ENCODE measurements at places on chromosomes 2 and 18.

DNA sequence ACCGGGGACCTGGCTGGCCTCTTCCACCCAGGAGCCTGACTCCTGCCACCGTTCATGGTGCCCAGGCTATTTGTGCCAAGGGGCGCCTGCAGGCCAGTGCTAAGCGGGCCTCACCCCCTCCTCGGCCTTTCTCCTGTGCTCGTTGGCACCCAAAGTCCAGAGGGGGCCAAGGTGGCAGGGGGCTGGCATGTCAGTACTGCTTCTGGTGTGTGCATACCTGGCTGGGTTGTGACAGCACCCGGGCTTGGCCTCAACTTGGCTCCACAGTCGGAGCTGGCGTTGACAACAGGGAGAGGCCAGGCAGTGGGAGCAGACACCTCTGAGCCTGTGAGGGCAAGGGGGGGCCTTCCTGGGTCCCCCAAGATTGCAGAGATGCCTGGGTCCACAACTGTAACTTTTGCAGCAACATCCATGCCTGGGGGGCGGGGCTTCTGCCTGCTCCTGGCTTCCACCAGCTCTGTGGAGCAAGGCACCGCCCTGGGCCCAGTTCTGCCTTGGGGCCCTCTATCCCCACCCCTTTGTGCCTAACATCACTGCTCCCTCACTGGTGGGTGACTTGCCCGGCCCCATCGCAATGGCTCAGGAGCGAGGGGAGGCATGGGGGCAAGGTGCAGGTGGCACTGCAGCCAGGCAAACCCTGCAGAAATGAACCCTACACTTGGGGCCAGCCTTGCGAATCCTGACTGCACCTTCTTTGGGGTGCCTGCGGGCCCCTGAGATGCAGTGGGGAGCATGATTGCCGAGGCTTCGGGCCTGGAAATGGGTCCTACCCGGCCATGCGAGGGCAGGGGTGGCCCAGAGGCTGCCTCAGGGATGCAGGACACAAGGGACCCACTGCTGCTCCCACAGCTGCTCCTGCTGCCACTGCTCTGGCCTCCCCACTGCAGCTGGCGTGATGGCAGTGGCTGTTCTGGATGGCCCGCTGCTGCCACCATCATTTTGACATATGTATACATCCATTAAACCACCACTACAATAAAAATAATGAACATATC is 35.9 kb downstream of the PTPN4 start:
- DNase-seq: no peak

DNA sequence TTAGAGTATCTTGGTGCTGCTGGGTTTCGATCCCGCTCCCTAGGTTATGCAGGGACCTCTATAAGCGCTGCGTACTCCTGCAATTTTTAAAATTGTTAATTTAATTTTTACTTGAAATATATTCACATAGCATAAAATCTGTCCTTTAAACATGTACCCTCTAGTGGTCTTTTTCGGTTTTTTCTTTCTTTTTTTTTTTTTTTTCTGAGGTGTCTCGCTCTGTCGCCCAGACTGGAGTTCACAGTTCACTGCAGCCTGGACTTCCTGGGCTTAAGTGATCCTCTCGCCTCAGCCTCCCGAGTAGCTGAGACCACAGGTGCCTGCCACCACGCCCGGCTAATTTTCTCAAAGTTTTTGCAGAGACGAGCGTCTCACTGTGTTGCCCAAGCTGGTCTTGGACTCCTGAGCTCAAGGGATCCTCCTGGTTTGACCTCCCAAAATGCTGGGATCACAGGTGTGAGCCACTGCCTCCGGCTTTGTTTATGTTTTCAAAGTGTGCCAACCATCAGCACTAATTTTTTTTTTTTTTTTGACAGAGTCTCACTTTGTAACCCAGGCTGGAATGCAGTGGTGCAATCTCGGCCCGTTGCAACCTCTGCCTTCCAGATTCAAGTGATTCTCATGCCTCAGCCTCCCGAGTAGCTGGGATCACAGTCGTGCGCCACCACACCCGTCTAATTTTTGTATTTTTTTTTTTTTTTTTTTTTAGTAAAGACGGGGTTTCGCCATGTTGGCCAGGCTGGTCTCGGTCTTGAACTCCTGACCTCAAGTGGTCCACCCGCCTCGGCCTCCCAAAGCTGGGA is 585 bp upstream of the MOB1A start:
- no peak for DNase-seq

DNA sequence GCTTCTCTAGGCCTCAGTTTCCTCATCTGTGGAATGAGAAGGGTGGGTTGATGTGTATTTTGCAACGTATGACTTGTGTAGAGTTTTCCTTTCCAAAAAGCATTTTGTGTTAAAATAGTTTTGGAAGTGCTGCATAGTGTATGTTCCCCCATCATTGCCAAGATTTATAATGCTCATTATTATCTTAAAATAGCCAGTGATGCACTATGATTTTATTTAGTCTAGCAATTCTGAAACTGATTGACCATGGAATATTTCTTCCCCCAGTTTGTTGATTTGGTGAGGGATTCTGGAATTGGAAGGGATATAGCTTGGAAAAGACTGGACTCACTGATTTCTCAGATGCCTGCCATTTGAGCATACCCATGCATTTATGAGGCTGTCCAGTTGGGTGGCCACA is 130.6 kb downstream of the CCDC85A start:
- DNase-seq: no peak

- no peak for DNase-seq
Observed at GRCh38 chr2:152335726-152336118, 748 bp downstream of the FMNL2 start.

GRCh38 chr2:195121341-195121740 is 535.7 kb upstream of the SLC39A10 start:
- no peak for DNase-seq

GRCh38 chr2:86826951-86827350 is 34.7 kb downstream of the CD8B start:
- peak; percentile 51 for DNase-seq

GRCh38 chr2:96881349-96882195 is 11.7 kb upstream of the SEMA4C start:
- DNase-seq: no peak

DNA sequence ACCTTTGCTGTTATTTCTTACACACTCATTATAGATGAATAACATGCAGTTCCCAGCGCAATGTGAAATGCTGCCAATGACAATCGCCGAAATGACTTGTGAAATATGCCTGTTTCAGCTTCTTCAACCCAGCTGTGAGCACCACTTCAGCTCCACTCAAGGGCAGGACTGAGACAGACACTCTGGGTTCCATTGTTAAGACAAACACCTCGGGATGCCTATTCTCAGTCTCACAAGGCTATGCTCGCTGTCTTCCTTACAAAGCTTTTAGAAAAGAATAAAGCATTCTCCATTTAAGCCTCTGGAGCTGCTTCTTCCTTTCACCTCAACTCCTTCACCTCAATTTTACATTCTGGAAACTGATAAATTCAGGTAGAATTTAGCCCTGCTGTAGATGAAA is 4.2 kb downstream of the CBLN2 start:
- DNase-seq: no peak

GRCh38 chr2:29962922-29963321 is 41.5 kb upstream of the ALK start:
- no peak for DNase-seq

- no peak for DNase-seq
Observed at GRCh38 chr2:231686192-231687100, 21.9 kb upstream of the PTMA start.

DNA sequence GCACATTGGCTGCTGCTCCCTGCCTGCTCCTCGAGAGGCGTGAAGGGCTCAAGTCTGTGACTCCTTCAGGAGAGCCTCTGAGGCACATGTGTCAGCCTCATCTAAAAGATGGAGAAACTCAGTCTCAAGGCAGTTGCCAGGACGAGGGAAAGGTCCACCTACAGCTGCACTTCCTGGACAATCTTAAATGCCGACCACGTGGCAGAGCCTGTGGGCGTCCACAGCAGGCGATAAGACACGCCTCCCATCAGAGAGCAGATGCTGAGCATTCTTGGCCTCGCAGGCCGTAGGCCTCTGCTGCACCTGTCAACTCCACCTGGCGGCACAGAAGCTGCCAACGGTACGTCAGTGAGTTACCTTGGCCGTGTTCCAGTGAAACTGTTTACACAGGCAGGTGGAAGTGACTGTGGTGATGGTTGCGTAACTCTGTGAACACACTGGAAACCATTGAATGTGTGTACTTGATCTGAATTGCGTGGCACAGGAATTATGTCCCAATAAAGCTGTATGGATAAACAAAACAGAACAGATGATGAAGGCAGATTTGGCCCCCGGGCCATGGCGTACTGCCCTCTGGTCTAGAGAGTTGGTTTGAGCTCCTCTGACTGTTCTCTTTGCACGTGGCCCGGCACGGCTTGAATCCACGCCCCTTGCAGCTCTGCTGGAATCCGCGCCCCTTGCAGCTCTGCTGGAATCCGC is 114.5 kb downstream of the RNF144A start:
- DNase-seq: peak; percentile 66

GRCh38 chr18:67318651-67319050 is 197.9 kb downstream of the DSEL start:
- no peak for DNase-seq

DNA sequence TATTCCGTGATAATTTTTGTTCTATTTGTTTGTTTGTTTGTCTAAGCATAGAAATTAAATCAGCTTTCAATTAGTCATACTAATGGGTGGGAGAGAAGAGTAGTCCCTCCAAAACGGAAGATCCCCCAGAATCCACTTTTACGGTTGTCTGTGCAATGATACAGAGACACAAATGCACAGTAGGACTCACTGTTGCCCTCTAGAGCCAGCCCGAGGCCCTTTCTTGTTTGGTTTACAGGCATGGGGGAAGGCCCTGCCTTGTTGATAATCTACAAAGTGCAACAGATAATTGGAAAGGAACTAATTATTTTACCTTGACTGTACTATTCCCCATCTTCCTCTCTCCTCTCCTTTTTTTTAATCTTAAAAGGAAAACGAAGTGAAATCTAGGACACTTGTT is 121.1 kb downstream of the ACOXL start:
- peak; percentile 64 for DNase-seq

GRCh38 chr18:48749768-48750167 is 201.0 kb downstream of the SMAD7 start:
- DNase-seq: no peak

DNA sequence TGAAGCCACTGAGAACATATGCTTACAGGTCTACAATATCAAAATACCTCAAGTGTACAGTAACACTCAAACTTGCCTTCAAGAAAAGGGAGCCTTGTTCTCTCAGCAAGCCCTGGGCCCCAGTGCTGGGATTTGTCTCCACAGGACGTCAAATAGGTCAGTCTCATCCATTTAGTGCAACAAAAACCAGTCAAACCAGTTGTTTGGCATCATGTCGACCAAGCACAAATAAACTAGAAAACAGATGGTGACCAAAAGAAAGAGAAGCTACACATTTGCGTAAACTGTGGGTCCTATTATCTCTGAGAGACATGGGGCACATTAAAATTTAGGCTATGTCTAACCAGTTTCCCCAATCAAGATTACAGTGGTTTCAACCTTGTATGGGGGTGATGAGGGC is 182.6 kb upstream of the PKDCC start:
- DNase-seq: no peak

Data from CD4-positive, alpha-beta T cell treated with Interleukin-2 at 100 ng/mL for 4 hours (primary cell).